ENCODE measurements at places on chromosomes 11 and 22. TPM values are rescaled to one million over a fixed set of nuclear protein-coding genes. Genes with fewer than 3 reads are reported as not detected.
A peak's percentile ranks its signal among the peaks of the same experiment; 100 is the strongest.

KRTAP5-9 gene
- 0.21 TPM for total RNA-seq

DNA sequence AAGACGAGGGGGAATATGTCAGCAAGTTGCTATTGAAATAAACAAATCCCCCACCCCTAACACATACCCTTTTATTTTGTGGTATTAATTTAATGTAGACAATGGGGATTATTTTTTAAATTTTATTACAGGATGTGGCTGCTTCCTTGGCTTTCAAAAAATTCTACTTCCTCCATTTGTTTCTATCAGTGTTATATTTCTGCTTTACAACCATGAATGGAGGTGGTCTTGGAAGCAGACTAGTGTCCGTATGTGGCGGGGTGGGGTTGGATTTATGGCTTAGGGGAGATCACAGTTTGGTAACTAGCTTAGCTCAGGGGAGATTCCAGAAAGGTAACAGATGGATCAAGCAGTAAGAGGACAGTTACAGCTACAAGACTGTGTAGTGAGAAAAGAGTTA is 39.3 kb upstream of the PICALM start:
- no peak for DNase-seq

DNA sequence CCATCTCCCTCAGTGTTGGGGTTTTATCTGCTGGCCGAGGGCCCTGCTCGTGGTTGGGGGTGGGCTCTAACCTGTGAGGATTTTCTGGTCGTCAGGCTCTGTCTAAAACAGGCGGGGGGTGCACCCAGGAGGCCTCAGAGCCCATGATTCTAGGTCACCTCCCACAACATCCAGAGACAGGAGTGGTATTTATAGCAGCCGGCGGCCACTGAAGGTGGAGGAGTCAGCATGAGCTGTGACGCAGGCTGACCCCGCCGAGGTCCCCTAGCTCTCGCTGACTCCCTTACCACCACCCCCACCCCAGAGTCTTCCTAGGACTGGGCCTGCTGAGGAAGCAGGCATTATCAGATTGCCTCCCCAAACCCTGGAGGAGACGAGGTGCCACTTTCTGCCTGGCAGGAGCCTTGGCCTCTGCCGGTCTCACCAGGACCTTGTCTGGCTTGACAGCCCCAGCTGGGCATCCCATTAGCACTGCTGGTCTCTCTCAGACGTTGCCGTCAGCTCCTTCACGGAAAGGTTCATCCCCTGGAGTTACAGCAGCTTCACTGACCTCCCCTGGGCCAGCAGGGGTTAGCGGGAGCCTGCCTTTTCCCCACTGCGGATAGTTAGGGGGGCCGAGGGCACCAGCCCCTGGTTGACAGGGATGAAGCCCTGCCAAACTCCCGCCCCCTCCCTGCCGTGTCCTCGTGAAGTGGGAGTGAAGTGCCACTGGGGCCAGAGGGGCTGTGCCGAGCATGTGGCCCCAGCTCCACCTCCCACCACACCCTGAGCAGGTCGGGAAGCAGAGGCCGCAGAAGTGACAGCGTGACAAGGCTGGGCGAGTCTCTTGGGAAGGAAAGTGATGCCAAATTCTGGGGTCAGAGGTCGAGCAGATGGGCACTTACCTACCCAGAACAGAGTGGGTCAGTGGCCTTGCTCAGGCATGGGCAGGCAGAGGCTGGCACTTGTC is 26.5 kb downstream of the DAGLA start:
- no peak for DNase-seq

GRCh38 chr11:122796128-122796717 is 42.1 kb upstream of the CRTAM start:
- DNase-seq: peak; percentile 74

MUC5AC gene
- not detected for total RNA-seq

GRCh38 chr11:94888204-94888603 is 85.2 kb downstream of the CWC15 start:
- DNase-seq: no peak

APOL3 gene
- total RNA-seq: 55.6 TPM

KIF18A gene
- total RNA-seq: 29.2 TPM

DNA sequence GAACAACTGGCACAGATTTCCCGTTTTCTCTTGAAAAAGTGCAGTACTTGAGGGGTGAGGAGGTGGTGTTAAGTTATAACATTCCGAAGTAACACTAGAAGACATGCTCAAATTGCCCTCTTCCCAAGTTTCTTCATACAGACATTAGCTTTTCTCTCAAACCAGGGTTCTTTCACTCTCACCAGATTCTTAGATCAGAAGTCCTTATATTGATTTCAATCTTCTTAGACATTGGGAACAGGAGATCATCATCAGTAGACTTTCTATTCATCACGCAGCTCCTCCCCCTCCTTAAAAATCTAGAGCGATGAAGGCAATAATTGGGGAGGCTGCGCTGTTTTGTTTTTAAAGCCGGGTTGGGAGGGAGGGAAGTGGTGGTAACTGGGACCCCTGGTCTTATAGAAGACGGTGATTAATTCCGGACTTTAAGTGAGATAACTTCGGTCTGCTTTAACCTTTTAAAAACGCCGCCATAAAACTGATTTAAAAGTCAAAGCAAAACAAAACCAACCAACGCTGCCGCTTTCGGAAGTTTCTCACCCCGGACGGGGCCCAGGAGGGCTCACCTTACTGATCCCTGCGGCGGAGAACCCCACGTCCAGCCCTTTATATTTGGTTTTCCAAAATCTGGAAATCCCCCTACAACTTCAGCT is 665 bp downstream of the USP28 start:
- DNase-seq: no peak

DNA sequence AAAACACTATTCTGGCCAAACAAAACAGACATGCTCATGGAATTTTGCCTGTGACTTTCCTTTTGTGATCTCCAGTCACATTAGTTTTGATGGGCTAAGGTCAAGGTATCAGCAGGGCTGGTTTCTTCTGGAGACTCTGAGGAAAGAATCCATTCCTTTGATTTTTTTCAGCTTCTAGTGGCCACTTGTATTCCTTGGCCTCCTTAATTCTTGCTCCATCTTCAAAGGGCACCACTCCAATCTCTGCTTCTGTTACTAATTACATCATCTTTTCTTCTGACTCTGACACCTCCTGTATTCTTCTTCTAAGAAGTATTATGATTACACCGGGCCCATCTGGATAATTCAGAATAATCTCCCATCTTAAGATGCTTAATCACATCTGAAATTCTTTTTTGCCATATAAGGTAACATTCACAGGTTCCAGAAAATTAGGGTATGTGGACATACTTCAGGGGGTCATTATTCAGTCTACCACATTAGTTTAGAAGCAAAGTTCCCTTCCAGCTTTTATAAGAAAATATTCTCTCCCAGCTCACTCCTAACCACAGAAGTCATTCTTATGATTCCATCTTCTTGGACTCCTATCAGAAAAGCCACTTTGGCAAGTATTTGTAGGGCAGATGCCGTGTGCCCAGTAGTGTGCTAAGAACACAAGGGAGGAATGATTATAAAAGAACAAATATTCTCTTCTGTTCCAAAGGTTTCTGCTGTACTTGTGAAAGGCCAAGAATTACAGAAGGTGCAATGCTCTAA is 56.4 kb upstream of the FSHB start:
- DNase-seq: no peak

ZFTA gene
- total RNA-seq: 4.0 TPM

DNA sequence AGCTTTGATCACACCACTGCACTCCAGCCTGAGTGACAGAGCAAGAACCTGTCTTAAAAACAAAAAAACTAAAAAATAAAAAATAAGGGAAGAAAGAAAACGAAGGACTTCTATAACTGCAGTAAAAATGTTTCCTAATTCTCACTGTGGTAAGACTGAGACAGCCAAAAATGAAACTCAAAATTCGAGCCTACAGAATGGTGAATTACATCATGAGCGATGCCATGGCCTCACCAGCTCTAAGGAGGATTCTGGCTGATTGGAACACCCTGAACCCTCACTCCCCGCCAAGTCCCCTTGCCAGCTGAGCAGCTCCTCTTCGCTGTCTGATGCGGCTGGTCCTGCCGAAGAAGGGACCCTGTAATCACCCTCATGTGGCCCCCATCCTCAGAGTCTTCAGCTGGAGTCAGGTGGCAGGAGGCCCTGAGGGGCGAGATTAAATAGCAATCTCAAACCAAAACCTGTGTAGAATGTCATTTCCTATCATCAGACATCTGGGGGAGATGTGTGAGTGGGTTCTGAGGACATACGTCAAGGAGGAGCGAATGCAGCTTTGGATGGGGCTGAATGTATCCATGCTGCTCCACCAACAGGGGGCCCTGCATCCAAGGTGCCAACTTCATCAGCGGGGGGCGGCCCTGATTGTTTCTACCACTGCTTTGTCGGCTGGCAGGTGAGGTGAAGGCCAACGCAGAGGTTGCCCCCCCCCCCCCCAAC is 29.2 kb downstream of the PDGFB start:
- DNase-seq: peak; percentile 30

DNA sequence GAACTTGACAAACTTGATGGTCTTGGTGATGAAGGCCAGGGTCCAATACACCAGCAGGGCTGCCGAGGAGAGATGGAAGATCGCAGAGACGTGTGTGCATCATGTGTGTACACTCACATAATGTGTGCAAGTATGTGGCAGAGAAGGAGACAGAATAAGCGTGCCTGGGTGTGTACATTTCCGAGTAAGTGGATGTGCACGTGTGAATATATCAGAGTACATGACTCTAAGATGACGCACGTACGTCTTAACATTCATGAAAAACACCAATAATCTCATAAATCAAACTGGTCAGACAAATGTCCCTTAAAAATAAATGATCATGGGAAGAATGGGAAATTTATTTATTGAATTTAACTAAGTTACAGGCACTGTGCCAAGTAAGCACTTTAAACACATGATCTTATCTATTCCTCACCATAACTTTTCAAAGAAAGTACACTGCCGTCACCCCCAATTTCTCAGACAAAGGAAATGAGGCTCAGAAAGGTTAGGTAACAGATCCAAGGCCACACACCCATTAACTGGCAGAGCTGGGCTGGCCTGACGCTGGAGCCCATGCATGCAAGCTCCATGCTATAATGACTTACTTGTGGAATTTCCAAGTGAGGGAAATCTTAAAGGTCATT is 13.0 kb downstream of the ABCC8 start:
- DNase-seq: no peak

DNA sequence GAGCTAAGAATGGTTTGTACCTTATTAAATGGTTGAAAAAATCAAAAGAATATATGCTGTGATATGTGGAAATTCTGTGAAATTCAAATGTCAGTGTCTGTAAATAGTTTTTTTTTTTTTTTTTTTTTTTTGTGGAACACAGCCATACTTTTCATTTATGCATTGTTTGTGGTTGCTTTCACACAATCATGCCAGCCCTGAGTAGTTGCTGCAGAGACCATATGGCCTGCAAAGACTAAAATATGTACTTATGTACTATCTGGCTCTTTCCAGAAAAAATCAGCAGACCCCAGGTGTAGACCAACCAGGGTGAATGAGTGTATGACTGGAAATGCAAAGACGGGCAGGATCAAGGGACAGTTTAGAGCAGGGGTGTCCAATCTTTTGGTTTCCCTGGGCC is 98.3 kb downstream of the PTPRJ start:
- no peak for DNase-seq

GRCh38 chr11:116580799-116581198 is 192.0 kb downstream of the BUD13 start:
- DNase-seq: no peak

SLC6A5 gene
- total RNA-seq: not detected

CD6 gene
- total RNA-seq: 298 TPM

OR52E6 gene
- not detected for total RNA-seq

- DNase-seq: no peak
Observed at GRCh38 chr11:62075438-62075837, 48.4 kb upstream of the INCENP start.

- no peak for DNase-seq
Observed at GRCh38 chr22:30829901-30830550, 135.4 kb downstream of the OSBP2 start.

DNA sequence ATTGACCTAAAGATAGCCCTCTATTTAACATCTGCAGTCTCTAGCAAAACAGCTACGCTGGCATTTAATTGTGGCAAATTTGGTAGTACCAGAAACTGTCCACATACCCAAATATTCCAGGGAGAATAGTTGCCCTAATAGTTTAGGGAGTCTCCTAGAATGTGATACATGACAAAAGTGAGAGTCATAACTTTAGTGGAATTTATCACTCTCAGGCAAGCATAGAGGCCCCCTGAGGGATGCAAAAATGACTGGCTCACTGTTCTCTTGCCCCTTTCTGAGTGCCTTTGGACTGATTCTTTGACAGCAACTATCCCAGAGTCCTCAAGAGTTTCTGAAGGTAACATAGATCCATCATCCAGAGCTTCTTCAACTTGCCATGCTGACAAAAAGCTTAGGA is 2.3 kb upstream of the OR51B4 start:
- no peak for DNase-seq

- DNase-seq: no peak
Observed at GRCh38 chr11:103862802-103863174, 173.7 kb upstream of the DDI1 start.

MS4A6E gene
- total RNA-seq: not detected

CNTF gene
- total RNA-seq: 5.0 TPM

DNA sequence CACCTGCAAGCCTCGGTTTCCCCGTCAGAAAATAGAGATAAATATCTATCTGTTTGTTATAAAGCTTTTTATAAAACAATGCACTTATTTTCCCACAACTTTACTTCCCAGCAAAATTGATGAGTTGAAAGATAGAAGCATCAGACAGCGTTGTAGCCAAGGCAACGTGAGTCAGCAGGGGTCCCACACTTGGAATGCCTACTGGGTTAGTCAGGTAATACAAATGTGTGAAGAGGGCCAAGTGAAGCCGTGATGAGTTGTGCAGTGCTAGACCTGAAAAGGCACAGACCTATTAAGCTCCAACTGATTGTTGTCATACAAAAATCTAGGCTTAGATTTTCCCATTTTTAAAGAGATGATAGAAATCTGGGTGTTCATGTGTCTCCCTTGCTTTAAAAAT is 118.7 kb downstream of the PGR start:
- no peak for DNase-seq

GRCh38 chr22:48528221-48528915 is 1299.3 kb downstream of the BRD1 start:
- DNase-seq: no peak

DNA sequence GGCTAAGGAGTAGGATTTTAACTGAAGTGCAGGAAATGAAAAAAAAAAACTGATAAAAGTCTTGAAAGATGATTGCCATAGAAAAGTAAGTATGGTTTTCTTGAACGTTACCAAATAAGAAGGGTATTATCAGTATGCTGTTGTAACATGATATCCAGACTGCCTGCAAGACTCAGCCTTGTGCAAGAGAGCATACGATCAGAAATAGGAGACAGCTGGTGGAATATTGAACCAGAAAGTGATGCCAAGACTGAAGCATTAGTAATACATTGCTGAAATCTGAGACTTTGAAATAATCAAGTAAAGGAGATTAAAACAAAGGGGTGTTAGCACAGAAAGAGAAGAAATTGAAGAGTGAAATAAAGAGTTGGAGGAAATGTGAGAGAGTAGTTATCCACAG is 452.7 kb upstream of the CNTN5 start:
- no peak for DNase-seq

- no peak for DNase-seq
Observed at GRCh38 chr22:31085928-31086327, 4.8 kb downstream of the SMTN start.

DNA sequence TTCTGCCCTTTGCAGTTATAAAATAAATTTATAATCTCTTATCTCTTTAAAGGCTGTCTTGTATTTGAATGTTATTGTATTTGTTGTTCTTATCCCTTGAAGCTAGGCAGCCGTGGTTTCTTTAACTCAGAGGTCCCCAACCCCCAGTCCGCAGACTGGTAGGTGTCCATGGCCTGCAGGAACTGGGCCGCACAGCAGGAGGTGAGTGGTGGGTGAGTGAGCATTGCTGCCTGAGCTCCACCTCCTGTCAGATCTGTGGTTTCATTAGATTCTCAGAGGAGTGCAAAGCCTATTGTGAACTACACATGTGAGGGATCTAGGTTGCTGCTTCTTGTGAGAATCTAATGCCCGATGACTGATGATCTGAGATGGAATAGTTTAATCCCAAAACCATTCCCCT is 380.0 kb upstream of the CCDC90B start:
- DNase-seq: no peak
